ENCODE measurements at places on chromosomes 13 and 19.

- no peak for DNase-seq
Measured at GRCh38 chr19:38395381-38396114, 7.1 kb downstream of the SPRED3 start.

DNA sequence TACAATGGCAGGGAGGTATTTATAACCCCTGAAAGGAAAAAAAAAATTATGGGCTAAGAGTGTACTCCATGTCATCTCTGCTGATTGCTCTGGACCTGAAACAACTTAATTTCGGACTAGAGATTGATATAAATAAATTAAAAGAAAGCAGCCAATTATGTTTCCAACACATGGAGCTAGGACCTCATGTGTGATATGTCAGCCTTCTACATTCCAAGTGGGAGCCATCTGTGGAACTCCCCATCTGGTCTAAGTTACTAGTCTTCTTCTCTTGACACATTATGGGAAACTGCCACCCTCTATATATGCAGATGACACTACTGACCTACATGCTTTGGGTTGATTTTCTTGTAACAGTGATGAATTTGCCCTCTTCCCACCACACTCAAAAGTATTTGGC is 86.1 kb downstream of the FLT1 start:
- DNase-seq, result no peak

GRCh38 chr19:4103080-4103433 is 20.9 kb downstream of the MAP2K2 start:
- DNase-seq, result no peak

DNA sequence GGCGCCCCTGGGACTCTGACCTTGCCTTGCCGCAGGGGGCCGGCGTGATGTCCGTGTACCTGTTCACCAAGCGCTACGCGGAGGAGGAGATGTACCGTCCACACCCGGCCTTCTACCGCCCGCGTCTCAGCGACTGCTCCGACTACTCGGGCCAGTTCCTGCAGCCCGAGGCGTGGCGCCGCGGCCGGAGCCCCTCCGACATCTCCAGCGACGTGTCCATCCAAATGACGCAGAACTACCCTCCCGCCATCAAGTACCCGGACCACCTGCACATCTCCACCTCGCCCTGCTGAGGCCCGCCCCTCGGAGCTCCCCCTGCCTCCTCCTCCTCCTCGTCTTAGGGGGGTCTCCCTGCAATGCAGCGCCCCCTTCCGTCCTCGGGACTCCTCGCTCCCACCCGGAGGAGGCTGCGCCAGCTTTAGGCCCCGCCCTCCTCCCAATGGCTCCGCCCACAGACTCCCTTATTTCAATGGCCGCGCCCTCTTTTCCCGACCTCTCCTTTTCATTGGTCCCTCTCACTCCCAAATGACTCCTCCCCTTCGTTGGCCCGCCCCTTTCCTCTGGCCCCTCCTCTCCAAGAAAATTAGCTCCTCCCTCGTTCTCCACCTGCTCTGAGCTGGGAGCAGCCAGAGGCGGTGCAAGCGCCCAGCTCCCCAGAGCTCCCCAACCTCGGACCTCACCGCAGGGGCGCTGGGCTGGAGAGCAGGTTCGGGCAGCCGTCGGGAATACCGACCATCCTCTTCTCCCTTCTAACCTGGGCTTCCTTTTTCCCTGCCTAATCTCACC is 20.5 kb upstream of the CACNG8 start:
- DNase-seq, result no peak

GRCh38 chr19:41354343-41354953 is 726 bp upstream of the TGFB1 start:
- DNase-seq, result no peak

DNA sequence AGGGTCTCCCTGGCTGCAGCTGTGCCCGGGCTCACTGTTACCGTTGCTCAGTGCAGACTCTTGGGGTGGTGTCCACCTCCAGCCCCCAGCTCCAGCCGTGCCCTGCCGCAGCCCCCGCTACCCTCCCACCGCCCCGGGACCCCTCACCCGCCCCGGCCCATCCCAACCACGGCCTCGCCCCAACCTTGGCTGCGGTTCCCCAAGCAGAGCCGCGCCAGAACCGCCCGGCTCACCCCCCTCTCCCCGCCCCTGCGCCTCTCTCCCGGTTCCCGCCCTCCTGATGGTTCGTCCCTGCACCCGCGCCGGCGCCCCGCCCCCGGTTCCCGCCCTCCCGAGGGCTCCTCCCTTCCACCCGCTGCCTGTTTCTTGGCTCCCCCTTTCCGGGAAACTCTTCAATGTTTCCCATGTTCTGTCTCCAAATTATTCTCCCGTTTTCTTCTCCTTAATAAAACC is 40.3 kb downstream of the ANKRD10 start:
- DNase-seq, result peak; percentile 66

DNA sequence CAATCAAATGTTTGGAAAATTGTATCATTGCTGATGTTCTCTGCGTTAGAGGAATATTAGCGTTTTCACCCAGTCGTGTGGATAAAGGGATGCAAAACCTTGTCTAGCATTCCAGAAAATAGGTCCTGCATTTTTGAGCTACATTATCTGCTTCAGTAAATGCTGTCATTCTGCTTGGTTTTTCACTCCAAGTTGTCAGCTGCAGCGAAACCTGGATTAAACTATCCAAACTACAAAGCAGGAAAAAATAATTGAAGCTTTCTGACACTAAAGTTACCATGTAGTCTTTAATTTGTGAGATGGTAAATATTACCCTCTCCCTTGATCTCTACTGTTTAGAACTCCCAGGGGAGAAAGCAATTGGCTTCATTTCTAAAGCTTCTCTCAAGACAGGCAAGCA is 1795.5 kb upstream of the PRR20A start:
- DNase-seq, result no peak

DNA sequence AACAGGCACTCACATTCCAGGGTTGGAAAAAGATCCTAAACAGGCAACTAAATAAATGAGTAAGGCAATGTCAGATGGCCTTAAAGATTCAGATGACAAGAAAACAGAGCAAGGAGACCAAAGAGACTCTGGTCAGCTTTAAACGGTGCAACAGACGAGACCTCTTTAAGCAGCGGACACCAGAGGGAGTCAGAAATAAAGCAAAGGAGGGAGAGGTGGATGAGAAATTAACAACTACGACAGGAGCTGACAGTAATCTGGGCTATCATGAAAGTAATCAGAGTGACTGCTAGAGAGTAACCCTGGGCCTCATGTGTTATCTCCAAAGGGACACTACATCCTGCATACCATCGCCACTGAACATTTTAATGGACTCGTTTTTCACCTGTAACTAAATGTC is 1.1 kb downstream of the ZNF550 start:
- no peak for DNase-seq

DNA sequence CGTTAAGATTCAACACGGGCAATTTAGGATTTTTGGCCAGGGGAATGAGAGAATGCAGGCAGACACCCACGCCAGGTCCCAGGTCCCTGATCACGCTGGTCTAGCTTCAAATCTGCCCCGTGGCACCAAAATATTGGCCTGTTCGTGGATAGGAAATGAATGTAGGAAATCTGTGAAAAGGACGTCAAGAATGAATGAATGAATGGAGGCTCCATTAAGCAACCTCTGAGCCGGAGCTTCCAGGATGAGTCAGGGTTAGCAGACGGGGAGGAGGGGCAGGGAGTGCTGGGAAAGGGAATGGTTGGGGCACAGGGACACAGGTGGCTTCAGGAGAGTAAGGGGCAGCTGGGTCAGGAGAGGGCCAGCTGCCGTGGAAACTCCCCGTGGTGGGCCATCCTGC is 4.2 kb downstream of the SULT2B1 start:
- no peak for DNase-seq

DNA sequence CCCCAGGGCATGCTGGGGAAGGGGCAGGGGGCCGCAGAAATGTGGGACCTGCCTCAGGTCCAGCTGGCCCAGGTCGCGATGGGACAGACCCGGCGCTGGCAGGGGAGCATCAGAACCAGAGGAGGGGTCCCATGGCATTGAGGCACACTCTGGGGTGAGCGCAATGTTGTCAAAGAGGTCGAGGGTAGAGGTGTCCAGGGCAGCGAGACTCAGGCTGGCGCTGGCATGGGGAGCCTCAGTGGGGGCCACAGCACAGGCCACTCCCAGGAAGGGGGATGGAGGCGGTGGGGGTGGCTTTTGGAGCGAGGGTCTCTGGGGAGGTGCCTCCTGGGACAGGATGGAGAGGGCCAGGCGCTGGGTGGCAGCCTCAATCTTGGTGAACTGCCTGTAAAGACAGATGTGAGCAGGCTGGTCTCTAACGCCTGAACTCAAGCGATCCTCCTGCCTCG is 944 bp downstream of the C19orf85 start:
- no peak for DNase-seq

DNA sequence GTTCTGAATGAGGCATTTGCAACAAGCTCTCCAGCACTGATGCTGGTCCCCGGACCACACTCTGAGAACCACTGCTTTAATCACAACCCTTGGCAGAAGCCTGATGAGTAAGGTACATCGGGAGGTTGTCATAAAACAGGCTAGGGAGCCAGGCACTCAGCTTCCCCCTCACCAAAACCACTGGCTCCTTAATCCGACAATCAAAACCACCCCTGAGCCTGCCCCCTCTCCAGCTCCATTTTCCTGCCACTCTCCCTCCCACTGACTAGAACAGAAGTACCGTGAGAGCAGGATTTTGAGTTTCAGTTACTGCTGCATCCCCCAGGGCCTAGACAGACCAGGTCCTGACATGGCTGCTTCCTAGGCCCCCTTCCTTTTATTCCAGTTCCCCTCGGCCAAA is 7.2 kb downstream of the GSK3A start:
- DNase-seq, result no peak

DNA sequence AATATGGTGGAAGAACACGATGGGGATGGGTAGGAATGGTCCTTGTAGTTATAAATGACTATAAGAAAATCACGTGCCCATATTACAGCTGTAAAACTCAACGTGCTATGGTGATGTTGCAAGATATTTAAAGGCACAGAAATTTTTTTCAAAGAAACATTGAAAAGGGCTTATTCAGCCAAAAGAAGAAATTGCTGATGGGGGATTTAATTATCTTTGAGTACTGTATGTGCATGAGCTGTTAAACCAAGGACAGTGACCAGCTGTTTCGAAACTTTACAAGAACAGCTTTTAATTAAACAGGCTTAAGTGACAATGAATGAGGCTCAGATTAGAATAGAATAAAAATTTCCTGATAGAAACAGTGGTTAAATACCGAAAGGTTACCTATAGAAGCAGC is 339.0 kb downstream of the HS6ST3 start:
- no peak for DNase-seq

- no peak for DNase-seq
Measured at GRCh38 chr13:49977992-49978391, 18.9 kb upstream of the TRIM13 start.

- DNase-seq, result no peak
Measured at GRCh38 chr13:90577726-90578125, 769.8 kb upstream of the MIR17HG start.

GRCh38 chr13:31416066-31416465 is 216.3 kb downstream of the B3GLCT start:
- no peak for DNase-seq

- no peak for DNase-seq
Measured at GRCh38 chr13:83216479-83217245, 665.6 kb downstream of the SLITRK1 start.

DNA sequence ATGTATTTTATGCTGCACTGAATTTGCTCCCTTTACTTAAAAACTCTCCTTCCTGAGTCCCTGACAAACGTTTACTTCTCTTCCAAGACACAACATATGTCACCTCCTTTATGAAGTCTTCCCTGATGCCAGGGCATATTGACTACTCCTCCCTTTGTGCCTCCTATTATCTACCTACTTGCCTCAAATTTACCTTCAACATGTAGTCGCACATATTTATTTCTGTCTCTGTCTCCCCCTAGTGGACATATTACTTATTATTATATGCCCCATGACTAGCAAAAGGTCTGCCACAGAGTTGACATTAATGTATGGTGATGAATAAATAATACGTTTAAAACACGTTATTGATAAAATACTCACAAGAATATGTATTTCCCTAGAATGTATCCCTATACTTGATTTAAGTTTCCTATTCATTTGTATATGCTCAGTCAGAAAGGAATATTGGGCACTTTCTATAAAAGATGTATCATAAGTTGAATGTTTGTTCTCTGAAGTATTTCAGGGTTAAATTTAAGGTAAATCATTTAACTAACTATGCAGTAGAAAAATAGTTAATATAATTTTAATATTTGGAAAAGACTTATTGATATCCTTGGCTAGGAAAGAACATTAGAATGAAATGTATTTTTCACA is 250.3 kb upstream of the ATXN8OS start:
- no peak for DNase-seq

GRCh38 chr13:113906571-113906970 is 42.7 kb upstream of the GAS6 start:
- DNase-seq, result peak; percentile 18

Data from omental fat pad (tissue), 4 donors.